ENCODE measurements at places on chromosomes 4 and X.

- no peak for DNase-seq
Observed at GRCh38 chrX:132602701-132603100, 113.9 kb upstream of the MBNL3 start.

DNA sequence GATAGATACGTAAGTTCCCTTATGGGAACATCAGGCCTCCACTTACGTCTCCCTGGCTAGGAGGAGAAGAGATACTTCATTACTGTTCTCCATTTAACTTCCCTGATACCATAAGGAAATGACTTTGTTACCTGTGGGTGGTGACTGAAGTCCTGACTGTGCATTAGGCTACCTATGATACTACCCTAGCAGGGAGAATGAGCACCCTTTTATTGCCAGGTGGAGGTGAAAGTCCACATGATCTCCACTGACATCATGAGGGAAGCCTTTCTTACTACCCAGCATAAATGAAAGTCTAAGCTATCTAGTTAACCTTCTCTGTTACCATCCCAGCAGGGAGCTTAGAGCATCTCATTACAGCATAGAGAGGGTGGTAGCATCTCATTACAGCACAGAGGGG is 24.4 kb upstream of the LAMTOR3 start:
- DNase-seq = no peak

DNA sequence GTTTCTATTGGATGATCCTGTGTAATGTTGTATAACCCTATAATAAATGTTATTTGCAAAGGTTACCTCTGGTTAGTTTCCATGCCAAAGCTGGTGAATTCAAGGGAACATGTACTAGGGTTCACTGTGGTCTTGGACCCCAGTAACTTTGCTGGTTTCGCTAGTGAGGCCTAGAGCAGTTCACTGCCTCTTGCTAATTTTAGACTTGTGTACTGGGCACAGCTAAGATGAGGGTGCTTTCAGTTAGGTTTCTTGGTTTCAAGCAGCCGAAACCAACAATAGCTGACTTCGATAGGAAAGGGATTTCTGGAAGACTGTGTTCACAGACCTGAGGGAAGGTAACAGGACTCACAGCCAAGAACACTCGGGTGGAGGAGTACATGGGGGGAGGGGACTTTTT is 215.5 kb upstream of the BCOR start:
- DNase-seq = no peak

DNA sequence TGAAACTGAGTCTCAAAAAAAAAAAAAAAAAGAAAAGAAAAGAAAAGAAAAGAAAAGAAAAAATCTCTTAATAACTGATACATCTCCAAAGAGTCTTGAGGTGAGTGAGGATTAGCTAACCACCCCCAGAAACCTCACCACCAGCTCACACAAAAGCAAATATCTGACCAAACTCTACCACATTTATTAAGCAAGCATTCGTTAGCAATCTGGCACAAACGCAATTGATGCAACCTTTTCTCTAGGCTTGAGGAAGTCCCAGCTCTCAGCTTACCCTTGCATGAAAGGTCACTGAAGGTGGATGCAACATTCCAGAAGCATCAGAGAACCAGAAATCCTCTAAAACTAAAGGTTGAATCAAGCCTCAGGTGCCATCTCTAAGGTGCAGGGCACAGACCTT is 231.9 kb upstream of the BCOR start:
- DNase-seq = no peak

DNA sequence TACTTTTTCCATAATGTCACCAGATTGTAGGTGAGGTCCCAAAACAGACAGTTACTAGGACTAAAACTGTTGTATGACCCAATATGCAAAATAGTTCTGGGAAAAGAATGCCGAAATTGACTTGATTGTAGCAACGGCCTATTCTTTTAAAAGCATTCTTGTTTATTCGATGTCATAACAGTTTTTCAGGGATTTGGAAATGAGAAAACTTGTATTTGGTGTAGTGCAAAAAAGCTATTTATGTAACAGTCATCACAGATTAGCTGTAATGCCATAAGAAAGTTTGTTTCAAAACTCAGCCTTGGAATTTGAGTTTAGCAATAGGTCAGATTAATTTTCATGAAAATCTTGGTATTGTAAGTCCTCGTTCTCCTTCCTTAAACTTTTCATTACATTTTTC is 69.2 kb upstream of the DIAPH2 start:
- DNase-seq = no peak

DNA sequence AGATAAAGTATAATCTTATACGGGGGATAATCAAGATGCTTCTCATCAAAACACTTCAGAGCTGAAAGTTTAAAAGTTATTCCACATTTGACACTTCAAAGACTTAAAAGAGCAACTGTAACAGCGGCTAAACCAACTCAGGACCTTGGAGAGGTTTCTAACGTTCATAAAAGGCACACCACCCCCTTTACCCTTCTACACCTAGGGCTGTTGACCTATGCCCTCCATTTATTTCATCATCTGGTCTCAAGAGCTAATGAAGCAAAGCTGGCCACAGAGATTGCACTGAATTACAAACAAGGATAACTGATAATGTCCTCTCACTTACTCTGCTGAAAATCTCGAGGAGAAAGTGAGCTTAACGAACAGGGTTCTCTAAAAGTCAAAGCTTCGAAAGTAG is 1.1 kb upstream of the RPS6KA6 start:
- no peak for DNase-seq

- no peak for DNase-seq
Observed at GRCh38 chr4:20992002-20992401, 291.7 kb downstream of the PACRGL start.

DNA sequence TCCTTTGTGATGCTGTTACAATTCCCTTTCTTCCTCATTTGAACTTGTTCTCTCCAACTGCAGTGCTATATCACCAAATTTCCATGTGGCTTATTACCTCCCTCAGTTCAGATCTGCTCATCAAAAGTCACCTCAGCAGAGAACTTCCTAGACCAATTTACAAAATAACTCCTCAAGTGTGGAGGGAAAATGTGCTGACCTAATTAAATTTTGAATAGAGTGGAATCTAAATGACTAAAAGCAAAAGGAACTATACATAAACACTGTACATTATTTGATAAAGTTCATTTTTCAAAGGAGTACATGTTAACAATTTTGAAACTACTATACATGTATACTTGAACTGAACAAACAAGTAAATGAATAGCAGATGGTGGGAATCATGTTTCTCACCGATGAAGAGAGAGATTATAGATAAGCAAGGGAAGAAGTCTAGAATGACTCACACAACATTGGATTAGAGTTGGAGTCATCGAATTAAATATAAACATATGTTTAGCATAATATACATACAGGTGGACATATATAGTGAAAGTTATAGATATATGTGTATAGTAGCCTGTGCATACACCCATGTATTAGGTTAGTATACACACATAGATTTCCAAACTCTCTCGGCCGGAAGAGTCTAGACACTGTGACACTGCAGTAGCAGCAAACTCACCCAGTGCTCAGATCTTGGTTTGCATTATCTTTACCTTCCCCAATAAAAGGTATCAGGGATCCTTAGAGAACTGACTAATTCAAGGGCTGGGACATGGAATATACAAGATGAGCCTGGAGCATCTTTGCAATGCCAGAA is 318.7 kb downstream of the PCDH18 start:
- no peak for DNase-seq

DNA sequence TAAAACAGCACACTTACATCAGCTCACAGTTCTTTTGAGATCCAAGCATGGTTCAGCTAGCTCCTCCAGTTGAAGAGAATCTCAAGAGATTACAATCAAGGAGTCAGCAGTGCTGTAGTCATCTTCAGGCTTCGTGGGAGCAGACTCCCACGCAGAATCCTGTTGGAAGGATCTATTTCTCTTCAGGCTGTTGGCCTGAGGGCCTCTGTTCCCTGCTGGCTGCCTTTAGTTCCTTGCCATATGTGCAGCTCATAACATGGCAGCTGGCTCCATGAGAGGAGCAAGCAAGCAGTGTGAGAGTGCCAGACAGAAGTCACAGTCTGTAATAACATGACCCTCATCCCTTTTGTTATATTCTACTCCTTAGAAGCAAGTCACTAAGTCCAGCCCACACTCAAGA is 168.6 kb downstream of the COX18 start:
- no peak for DNase-seq

- no peak for DNase-seq
Observed at GRCh38 chr4:78742300-78742699, 33.9 kb upstream of the BMP2K start.

DNA sequence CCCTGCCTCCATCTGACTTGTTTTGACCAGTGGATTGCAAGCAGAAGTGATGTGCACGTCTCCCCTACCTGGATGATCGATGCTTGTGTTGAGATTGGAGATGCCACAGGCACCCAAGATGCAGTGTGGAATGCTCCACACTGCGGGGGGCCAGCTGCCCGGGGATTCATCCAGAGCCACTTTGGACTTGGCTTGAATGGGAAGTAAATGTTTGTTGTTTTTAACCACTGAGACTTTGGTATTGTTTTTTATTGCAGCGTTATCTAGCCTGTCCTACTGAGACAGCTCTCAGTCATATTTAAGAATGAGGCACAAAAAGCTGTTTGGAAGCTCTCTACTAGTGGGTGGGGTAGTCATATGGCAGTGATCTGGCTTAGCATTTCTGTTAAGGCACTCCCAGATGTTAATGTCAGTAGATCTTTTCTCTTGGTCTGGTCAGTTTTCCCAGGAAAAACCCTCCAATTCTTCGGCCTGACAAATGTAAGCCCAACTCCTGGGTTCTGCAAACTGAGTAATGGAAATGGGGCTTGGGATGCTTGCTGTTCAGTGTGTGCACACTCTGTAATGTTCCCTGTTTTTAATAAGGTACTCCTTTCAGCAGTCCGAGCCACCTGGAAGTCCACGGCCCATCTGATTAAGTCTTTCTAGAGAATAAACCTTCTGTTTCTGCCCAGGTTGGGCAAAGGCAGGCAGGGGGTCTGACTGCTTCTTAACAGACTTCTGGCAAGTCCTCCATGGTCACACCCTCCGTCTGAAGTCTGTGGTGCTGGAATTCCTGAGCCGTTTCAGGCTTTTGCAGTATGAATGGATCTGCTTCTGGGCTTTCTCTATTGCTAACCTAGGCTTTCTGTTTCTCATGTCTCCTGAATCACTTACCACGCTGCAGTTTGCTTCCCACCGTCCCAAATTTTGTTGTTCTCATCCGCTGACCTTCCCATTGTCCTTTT is 74.8 kb downstream of the WWC2 start:
- peak; percentile 62 for DNase-seq

GRCh38 chr4:108155373-108155772 is 13.4 kb downstream of the LEF1 start:
- no peak for DNase-seq

DNA sequence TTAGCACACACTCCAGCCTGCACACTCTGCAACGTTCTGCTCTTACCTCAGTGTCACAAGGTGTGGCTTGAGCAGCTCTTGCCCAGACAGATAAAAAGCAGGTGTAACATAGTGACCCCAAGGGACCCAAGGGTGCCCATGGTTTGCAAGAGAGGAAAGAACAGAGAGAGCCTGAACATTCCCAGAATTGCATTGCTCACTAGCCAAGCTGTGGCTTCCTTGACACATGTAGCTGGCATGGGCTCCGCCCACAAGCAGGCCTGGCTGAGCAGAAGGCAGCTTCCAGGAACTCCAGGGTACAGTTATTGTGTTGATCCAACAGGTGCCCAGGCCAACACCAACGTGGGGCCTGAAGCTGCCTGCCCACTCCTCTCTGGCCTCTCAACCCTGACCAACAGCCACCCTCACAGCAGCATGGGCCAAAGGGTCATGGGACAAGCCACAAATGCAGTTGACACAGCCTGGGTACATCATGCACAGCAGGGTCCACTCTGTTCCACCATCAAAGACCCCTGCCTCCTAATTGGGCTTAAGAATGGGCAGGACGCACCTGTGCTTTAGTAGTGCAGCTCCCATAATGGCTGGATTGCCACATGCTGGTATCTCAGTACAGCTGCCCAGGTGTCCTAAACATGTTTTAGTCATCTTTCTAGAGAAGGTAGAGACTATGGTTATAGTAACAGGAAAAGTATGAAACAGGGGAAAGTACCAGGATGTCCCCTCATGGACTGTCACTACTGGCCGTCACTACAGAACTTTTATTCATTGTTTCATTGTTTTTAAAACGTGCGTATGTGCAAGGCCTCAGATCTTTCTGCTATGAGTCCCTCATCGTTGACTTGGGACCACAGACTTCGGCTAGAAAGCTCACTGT is 73.7 kb upstream of the ACSL1 start:
- DNase-seq = peak; percentile 12

DNA sequence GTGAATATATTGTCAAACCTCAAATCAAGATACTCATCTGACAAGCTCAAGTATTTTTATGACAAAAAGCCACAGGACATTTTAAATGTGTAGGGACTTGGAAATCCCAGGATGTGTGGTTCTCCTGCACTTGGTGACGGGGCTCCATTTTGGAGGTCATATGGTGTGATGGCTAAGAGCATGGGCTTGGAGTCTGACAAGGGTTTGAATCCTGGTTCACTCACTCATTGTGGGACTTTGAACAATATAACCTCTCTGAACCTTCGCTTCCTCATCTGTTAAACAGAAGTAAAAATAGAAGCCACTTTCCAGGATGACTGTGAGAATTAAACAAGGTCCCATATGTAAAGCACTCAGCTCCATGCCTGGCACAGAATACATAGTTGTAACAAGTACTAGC is 99.6 kb downstream of the SMIM20 start:
- DNase-seq = no peak

DNA sequence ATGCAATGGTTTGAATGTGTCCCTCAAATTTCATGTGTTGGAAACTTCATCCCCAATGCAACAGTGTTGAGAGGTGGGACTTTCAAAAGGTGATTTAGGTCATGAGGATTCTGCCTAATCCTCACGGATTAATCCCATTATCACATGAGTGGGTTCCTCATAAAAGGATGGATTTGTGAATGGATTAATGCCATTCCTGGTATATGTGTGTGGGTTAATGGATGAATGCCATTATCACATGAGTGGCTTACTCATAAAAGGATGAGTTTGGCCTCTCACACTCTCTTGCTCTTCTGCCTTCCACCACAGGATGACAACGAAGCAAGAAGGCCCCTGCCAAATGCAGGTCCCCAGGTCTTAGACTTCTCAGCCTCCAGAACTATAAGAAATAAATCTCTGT is 30.5 kb upstream of the NEUROG2 start:
- no peak for DNase-seq

GRCh38 chrX:44022964-44023363 is 49.8 kb upstream of the NDP start:
- DNase-seq = no peak

All from Caki2 (cell line).